ENCODE measurements at places on chromosomes 16 and 17. TPM values are rescaled to one million over a fixed set of nuclear protein-coding genes. Genes with fewer than 3 reads are reported as not detected.

SOST gene
- polyA plus RNA-seq, result not detected

PPY gene
- not detected for polyA plus RNA-seq

ABCA10 gene
- not detected for polyA plus RNA-seq

HSD11B2 gene
- polyA plus RNA-seq, result not detected

KRT33A gene
- polyA plus RNA-seq, result not detected

CD79B gene
- 1,452 TPM for polyA plus RNA-seq

GPR142 gene
- polyA plus RNA-seq, result not detected

CRYBA1 gene
- polyA plus RNA-seq, result not detected

KRT24 gene
- not detected for polyA plus RNA-seq

RAMP2 gene
- not detected for polyA plus RNA-seq

MMP2 gene
- polyA plus RNA-seq, result not detected

RNF112 gene
- polyA plus RNA-seq, result not detected

ZNF668 gene
- 10.6 TPM for polyA plus RNA-seq

CDH1 gene
- polyA plus RNA-seq, result not detected

TMEM220 gene
- polyA plus RNA-seq, result 3.6 TPM

CMTM2 gene
- polyA plus RNA-seq, result not detected

CACNG1 gene
- not detected for polyA plus RNA-seq

GINS2 gene
- polyA plus RNA-seq, result 0.69 TPM

FBXW10 gene
- polyA plus RNA-seq, result not detected

MYCBPAP gene
- polyA plus RNA-seq, result 1.3 TPM

KRTAP17-1 gene
- polyA plus RNA-seq, result not detected

TAT gene
- polyA plus RNA-seq, result not detected

DNAAF8 gene
- 0.35 TPM for polyA plus RNA-seq

CACNA1H gene
- polyA plus RNA-seq, result not detected

CRISPLD2 gene
- polyA plus RNA-seq, result not detected

GPATCH8 gene
- 66.3 TPM for polyA plus RNA-seq

NECAB2 gene
- polyA plus RNA-seq, result not detected

ST6GALNAC1 gene
- polyA plus RNA-seq, result 0.44 TPM

DNAI2 gene
- not detected for polyA plus RNA-seq

TBX2 gene
- polyA plus RNA-seq, result not detected

PAQR4 gene
- 1.9 TPM for polyA plus RNA-seq

SLFN13 gene
- 7.1 TPM for polyA plus RNA-seq

CACNA1G gene
- not detected for polyA plus RNA-seq

TP53TG3B gene
- not detected for polyA plus RNA-seq

ZNF267 gene
- polyA plus RNA-seq, result 18.1 TPM

RGS11 gene
- polyA plus RNA-seq, result not detected

HEXD gene
- polyA plus RNA-seq, result 23.2 TPM

ACSM2A gene
- polyA plus RNA-seq, result not detected

SKA2 gene
- polyA plus RNA-seq, result 31.4 TPM

ADAD2 gene
- not detected for polyA plus RNA-seq

PDK2 gene
- polyA plus RNA-seq, result 38.8 TPM

SLC5A11 gene
- 0.13 TPM for polyA plus RNA-seq

CYGB gene
- 2.1 TPM for polyA plus RNA-seq

NPLOC4 gene
- 53.5 TPM for polyA plus RNA-seq

PNPO gene
- 17.4 TPM for polyA plus RNA-seq

ABCC11 gene
- not detected for polyA plus RNA-seq

LIMD2 gene
- polyA plus RNA-seq, result 845 TPM

KRTAP9-2 gene
- not detected for polyA plus RNA-seq

NEUROD2 gene
- polyA plus RNA-seq, result not detected

SLC46A1 gene
- 2.4 TPM for polyA plus RNA-seq

CDRT15L2 gene
- polyA plus RNA-seq, result not detected

HBA1 gene
- polyA plus RNA-seq, result 12.1 TPM

PDXDC1 gene
- 31.7 TPM for polyA plus RNA-seq

SLC52A1 gene
- not detected for polyA plus RNA-seq

TM4SF5 gene
- not detected for polyA plus RNA-seq

DRC3 gene
- polyA plus RNA-seq, result 0.90 TPM

CHMP6 gene
- 30.2 TPM for polyA plus RNA-seq

MYO15A gene
- 0.48 TPM for polyA plus RNA-seq

MYLK3 gene
- polyA plus RNA-seq, result not detected

SLC38A8 gene
- polyA plus RNA-seq, result not detected
